ENCODE measurements at places on chromosomes 6 and 20.

GRCh38 chr6:134532694-134533624 lies 215.0 kb upstream of the SGK1 start:
- DNase-seq: no peak

DNA sequence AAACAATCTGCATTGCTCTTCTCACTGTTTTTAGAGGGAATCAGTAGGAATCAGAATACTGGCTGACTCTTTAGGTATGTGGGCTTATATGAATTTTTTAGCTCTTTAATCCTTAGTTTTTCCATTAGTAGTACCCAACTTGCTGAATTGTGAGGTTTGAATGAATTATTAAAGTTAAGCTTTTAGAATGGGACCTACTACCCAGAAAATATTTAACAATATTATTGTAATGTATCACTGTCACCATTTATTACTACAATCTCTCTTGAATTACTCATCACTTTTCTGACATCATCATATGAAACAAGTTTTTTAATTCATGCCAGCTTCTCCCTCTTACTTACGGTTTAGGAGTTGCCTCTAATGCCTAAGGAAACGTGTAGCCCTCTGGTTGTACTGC lies 212.7 kb downstream of the BCKDHB start:
- no peak for DNase-seq

DNA sequence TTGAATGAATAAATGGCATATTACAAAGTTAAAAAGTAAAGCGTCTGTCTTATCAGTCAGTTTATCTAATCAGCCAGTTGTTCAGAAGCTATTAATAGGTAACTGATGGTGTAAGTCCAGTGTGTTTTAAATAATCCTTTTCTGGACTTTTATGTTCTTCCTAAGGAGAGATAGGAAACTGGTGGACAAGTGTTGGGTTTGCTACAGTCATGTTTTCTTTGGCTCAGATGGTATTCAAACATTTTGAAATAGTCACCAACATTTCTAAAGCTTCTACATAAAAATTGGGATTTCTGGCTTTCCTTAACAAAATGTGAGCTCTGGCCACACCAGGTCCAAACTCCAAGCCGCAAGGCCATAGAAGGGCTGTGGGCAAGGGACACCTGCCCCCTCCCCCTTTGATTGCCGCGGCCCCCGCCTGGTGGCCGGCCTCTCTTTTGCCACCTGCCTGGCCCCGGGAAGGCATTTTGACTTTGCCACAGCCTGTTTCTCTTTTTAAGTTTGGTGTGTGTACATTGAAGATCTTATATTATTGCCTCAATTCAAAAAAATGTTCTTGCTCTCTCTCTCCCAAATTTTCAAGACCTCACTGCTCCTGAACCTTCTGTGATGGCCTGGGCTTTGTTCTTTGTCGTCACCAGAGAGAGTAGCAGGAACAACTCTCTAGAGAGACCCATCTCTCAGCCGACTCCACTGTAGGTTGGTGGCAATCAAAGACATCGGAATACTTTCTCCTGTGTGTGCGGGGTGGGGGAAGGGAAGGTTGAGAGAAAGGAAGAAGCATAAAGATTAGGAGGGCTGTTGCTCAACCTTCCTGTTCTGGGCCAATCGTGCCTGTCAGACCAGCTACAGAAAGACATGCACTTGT lies 84.0 kb upstream of the ZNF217 start:
- DNase-seq: no peak

- no peak for DNase-seq
Measured at GRCh38 chr6:7085911-7086310, 21.9 kb upstream of the RREB1 start.

DNA sequence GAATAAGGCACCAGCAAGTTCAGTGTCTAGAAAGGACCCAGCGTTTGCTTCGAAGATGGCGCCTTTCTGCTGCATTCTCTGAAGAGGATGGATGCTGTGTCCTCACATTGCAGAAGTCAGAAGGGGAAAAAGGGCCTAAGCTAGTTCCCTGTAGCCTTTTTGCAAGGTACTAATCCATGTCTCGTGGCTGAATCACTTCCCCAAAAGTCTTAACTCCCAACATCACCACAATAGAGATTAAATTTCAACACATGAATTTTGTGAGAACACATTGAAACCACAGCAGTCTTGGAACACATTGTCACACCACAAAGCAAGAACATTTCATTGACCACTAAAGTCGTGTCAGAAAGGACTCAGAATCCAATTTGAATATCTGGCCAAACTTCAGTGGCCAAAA lies 42.1 kb downstream of the KLHL31 start:
- DNase-seq: no peak

GRCh38 chr6:38051819-38052434 lies 232.4 kb downstream of the ZFAND3 start:
- no peak for DNase-seq

DNA sequence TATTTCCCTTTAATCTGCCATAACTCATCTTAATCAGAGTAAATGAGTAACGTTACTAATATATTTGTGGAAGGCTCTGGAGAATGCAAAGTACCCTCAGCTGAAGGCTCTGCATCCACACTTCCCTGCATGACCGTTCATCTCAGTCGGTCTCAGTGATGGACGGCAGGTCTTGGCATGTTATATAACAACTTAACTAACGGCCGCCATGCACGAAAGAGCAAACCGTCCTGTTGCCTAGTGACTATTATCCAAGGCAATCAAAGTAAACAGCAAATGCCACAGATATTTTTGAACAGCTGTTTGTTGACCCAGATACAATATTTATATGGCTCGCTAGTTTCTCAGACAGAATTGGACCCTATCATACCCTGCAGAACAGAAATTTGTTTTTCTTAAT lies 194.9 kb upstream of the SMLR1 start:
- DNase-seq: no peak

DNA sequence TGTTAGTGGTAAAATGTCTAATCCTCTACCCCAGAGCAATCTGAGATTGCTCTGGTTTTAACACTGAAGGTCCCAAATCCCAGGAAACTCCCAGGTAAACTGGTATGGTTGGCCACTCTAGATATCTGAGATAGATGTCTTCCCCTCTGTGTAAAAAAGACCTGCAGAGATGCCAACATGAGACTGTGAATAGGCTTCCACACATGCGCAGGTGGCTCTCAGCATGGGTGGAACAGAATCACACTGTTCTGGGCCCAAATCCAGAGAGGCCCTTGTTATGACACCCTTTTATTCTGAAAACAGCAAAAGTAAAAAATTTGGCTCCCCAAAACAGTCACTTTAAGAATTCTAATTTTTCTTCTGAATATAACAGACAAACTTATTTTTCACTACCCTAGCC lies 88.7 kb upstream of the BMP5 start:
- no peak for DNase-seq

GRCh38 chr20:46276531-46276930 lies 31.8 kb downstream of the CDH22 start:
- DNase-seq: no peak

DNA sequence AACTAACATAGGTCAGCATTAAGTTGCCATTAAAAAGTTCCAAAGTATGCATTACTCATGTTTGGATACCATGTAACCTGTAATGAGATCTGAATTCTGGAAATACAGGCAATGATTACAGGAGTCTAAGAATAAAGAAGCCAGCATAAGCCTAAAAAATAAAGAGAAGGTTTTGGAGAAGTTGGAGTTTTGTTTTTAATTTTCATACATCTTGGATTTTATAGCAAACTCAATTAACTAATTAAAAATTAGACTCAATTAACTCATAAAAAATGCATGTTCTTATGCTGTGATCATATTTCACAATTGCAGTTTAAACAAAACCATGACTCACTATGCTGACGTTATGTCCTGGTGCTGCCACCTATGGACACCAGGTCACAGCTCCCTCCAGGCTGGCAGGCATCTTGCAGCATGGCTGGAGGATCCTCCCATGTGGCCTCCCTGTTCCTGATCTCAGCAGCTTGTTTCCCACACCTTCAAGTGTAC lies 648.8 kb upstream of the AGPAT4 start:
- no peak for DNase-seq
